Pancreas (tissue), 10 donors: ENCODE measurements at places on chromosomes 12 and 14. TPM values are rescaled to one million over a fixed set of nuclear protein-coding genes. Genes with fewer than 3 reads are reported as not detected.

ADAM20 gene
- polyA plus RNA-seq: 0.14 TPM

SH2B3 gene
- 2.8 TPM for polyA plus RNA-seq

CFAP54 gene
- polyA plus RNA-seq: 0.02 TPM

EP400 gene
- 22.8 TPM for polyA plus RNA-seq

YAF2 gene
- polyA plus RNA-seq: 13.2 TPM

PTPN21 gene
- 5.0 TPM for polyA plus RNA-seq

AP1G2 gene
- polyA plus RNA-seq: 303 TPM

KRT75 gene
- polyA plus RNA-seq: not detected

PYGL gene
- 5.0 TPM for polyA plus RNA-seq

CCDC177 gene
- not detected for polyA plus RNA-seq
